Globus pallidus (tissue), 1 donor: ENCODE measurements at places on chromosomes 6 and 20.

DNA sequence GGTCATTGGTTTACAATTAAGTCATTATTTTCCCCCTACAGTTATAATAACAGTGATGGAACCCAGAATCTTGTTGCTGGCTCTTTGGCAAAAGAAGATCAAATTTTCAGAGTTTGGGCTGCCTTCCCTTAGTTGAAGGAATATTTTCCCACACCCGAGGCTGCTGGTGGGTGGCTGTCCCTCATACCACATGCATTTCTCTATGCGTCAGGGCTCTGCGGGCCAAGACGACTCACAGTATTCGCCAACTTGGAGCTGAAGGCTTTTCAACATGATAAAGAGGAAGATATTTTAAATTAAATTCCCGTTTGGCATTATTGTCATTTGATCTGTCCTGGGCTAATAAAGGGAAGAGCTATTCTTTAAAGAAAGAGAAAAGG, 102.2 kb upstream of the SASH1 start:
- no peak for DNase-seq

GRCh38 chr6:48101290-48101689, 9.7 kb downstream of the PTCHD4 start:
- no peak for DNase-seq

- DNase-seq = no peak
These were observed 265.4 kb downstream of the RIMS1 start for GRCh38 chr6:72151742-72152141.

DNA sequence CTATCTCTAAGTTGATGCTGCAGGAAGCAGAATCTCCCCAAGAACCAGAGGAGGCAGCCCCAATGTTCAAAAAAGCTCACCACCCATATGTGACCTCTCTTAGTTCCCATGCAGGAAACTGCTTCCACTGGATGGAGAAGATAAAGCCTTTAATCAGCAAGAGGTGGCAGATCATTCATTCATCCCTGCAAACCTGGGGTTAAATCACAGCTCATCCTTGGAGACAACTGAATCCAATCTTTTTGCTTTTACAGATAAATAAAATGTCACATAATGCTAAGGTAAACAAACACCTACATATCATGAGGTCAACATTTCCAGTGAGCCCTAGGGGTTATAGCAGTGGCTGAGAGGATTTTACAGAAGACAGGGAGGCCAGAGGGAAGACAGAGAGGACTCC, 112.7 kb upstream of the CD93 start:
- no peak for DNase-seq

- DNase-seq = no peak
These were observed 142.4 kb downstream of the GMDS start for GRCh38 chr6:2102966-2103365.

DNA sequence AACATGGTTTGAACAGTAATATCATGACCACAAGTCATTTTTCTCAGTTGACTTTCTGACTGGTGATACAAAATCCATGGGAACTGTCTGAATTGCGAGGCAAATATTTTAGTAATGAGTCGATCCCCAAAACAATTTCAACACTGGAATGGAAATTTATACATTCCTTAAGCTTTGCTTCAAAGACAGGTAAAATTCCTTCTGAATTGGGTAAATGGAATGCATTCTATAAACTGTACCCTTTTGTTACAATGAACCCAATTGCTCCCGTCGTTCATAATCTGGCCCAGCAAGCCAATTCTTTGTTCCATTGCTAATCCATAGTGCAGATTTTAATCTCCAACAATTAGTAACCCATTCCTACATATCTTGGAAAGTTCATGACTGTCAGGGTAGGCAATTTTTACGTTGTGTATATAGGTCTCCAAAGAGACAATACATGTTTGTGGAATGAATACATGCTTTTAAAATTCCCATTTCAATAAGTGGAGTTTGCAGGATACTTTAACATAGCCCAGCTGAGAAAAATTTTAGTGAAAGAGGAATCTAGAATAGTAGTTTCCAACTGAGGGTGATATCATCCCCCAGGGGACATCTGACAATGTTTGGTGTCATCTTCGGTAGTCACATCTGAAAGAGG, 32.7 kb downstream of the CYP24A1 start:
- DNase-seq = no peak

DNA sequence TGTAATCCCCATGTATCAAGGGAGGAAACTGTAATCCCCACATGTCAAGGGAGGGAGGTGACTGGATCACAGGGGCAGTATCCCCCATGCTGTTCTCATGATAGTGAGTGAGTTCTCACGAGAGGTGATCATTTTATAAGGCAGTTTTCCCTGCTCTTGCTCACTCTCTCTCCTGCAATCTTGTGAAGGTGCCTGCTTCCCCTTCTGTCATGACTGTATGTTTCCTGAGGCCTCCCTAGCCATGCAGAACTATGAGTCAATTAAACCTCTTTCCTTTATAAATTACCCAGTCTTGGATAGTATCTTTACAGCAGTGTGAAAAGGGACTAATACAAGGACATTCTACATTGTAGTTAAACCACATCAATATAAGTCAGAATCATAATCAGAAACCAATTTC, 112.4 kb downstream of the BTBD9 start:
- no peak for DNase-seq

GRCh38 chr6:52632011-52632410, 38.9 kb upstream of the TMEM14A start:
- DNase-seq = no peak

DNA sequence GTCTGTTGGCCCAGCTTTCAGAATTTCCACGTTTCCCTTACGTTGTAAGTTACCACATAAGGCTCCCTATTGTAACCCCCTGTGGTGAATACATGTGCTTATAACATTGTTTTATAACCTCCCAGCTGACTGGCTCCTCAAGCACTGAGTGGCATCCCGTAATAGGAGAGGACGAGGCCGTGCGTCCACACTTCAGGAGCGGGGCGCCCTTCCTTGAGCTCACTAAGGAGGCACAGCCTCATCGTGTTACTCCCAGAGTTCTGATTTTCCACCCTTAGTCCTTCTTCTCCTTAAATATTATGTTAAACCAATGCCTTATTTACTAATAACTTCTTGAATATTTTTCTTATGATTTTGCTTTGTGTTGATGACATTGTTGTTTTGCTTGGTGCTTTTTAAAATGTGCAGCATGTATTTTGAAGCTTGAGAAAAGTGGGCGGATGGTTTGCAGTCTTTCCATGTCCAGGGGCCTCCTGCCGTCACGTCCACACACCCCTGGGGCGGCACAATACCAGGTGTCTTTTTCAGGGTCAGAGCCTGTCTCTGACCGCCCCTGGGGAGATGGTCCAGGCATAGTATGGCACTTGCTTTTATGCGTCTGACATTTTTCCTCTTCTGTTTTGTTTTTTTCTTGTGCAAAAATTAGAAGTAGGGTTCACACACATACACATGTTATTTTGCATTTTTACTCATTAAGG, 181.8 kb downstream of the DLL1 start:
- no peak for DNase-seq

DNA sequence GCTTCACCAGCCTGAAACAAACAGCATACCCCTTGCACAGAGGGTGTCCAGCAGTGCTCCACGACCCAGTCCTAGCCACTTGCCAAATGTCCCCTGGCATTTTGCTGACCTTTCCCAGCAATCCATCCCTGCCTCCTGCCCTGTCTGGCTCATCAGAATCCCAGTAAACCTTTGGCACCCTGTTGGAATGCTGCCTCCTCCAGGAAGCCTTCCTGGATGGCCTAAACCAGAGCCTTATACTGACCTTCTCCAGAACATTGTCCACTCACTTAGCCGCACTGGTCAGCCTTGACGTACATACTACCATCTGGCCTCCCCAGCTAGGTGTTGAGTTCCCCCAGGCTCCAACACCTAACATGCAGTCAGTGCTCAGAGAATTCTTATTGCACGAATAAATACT, 2.0 kb upstream of the PACSIN1 start:
- DNase-seq = no peak

- no peak for DNase-seq
These were observed 8.3 kb downstream of the SCML4 start for GRCh38 chr6:107815846-107816245.

DNA sequence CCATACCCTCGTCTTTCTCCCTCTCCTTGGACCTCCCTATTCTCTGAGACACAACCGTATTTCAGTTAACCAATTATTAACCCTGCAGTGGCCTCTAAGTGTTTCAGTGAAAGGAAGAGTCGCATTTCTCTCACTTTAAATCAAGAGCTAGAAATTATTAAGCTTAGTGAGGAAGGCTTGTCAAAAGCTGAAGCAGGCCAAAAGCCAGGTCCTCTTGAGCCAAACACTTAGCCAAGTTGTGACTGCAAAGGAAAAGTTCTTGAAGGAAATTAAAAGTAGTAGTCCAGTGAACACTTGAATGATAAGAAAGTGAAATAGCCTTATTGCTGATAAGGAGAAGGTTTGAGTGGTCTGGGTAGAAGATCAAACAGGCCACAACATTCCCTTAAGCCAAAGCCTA, 58.3 kb downstream of the SNX9 start:
- DNase-seq = no peak

DNA sequence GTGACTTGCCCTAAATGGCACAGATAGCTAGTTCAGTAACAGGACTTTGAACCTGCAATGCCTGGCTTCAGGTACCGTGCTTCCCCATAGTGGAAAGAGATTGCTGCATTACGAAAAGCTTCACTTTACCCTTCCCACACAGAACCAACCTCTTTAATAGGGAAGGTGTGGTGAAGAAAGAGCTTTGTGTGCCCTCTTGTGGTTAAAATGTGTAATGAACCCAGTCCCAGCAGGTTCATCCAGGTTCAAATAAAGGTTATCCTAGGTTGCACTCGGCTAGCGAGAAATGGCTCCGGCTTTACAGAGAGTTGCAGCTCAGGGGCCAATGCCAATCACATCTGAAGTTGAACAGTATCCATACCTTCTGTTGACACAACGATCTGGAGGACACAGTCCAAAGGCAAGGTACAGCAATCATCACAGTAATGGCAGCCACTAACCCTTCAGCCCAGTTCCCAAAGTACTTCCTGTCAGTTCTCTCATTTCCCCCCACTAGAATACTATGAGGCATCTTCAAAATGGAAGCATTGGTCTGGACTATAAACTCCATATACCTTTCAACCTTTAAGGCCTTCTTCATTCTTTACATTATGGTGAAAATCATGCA, 3.0 kb downstream of the DEFB115 start:
- no peak for DNase-seq

- DNase-seq = no peak
These were observed 179.8 kb downstream of the CLIC5 start for GRCh38 chr6:45835721-45836437.

GRCh38 chr6:73476723-73477122, 15.2 kb downstream of the MTO1 start:
- no peak for DNase-seq

- DNase-seq = no peak
These were observed 15.2 kb downstream of the TMEM200A start for GRCh38 chr6:130381012-130381411.

- no peak for DNase-seq
These were observed 18.2 kb downstream of the NUP153 start for GRCh38 chr6:17688481-17688880.

DNA sequence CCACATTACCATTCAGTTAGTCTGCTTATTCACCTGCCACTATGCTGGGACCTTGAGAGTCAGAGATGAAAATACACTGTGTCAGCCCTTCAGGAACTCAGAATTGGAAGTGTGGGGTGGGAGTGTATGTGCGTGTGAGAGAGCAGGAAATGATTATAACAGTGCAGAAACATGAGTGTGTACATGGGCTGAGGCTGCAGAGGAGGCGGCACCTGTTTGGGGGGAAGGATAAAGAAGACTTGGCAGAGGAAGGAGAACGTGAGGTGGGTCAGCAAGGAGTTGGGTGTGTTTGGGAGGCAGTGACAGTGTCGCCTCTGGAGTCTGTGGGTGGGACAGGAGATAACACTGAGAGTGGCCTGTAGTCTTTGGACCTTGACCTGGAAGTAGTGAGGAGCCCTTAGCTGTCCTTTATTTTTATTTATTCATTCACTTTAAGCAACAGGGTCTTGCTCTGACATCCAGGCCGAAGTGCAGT, 3.1 kb downstream of the CHMP4B start:
- no peak for DNase-seq

DNA sequence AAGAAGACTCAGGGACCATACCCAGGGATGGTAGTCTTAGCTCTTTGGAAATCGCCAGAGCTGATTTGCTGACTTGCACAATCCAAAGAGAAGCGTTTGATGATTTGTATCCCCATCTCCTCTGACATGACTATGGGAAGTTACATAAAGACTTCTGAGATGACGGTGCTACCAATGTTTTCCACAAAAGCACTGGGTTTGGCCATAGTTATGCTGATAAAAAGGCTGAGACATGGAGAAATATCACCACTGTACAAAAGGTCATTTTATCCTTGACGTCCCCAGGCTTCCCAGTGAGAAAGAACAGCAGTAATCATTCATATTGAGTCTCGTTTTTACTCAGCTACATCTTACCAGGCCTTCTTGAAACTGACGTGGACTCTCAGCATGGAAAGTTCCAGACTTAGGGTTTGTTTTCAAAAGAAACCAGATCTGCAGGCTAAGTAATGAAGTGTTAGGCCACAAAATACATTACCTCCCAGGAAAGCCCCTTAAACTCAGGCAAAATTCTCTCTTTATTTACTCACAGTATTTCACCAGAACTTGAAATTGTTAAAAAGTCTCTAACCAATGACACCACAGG, 370.3 kb upstream of the JARID2 start:
- no peak for DNase-seq

DNA sequence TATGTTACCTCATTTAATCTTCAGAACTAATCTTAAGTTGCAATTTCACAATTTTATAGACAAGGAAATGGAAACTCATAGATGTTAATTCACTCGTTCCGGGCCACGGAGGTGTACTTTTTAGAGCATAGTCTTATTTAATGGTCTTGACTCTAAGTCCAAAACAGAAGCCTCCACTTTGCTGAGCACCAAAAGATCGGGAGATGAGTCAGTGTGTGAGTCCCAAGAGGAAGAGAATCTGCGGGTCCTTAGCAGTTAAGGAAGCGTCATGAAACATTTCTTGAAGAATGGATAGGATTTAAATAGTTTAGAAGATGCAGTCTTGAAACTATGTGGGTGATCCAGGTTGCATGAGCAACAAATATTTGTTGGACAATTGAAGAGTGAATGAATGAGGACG, 231.8 kb upstream of the QKI start:
- no peak for DNase-seq

GRCh38 chr6:119669221-119669620, 319.7 kb upstream of the MAN1A1 start:
- DNase-seq = no peak

DNA sequence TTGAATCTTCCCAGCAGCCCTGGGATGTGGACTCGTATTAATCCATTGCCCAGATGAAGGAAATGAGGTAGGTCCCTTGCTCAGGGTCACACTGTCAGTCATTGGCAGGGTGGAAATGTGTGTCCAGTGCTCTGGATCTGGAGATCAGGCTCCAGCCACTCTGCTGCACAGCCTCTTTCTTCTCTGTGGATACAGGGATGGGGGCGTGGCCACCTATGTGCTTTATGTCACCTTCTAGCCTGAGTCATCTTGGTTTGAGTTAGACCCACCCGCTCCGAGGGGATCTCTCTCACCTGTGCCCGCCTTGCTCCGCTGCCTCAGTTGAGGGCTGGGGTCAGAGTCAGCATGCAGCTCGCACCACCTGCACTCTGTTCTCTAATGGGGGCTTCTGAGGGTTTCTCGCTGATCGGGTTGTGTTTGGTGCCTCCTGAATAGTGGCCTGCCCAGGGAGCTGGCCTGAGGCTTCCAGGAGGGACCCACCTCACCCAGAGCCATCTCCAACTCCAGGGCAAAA, 80.0 kb downstream of the TCP11 start:
- DNase-seq = no peak

GRCh38 chr20:3011752-3012151, 31.7 kb upstream of the GNRH2 start:
- DNase-seq = no peak
